Prostate gland (tissue), 2 donors: ENCODE measurements at places on chromosomes 7 and 10. TPM values are rescaled to one million over a fixed set of nuclear protein-coding genes. Genes with fewer than 3 reads are reported as not detected.

FAM237B gene
- total RNA-seq: not detected

DNA sequence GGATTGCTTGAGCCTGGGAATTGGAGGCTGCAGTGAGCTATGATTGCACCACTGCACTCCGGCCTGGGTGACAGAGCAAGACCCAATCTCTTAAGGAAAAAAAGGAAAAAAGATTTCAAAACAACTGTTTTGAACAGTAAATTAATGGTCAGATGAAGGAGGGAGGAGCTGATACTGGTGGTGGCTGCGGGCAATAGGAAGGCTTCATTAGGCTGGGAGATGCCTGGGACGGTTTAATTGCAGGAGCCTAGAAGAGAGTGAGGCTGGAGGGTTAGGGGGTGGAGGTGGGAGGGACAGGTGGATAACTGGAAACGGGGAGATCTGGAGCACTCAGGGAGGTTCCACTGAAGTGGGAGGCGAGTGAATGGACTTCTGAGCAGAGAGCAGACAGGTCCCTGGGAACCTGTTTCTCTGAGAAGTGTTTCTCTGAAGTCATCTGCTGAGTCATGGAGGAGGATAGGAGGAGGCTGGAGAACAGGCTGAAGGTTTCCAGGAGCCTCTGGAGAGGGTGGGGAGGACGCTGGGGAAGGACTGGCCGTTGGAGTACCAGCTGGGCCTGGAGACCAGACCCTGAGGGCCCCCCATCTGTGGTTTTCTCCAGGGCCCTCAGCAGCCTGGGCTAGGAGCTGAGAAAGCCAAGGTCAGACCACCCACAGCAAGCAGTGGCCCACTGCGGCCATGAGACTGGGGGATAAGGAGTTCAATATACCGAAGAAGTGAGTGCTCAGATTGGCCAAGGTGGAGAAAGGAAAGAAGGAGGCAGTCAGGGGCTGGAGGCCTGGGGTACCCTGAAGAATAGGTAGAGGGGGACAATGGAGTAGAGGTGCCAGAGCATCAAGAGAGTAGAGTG is 14.4 kb upstream of the YWHAG start:
- H3K27ac ChIP-seq: no peak overlapping the region
- no peaks in the 10 kb centered on the region for H3K4me1 ChIP-seq
- H3K4me3 ChIP-seq: no peak overlapping the region
- H3K27me3 ChIP-seq: no peaks in the 10 kb centered on the region
- no peak for DNase-seq
- no peaks in the 10 kb centered on the region for H3K36me3 ChIP-seq

FASTK gene
- total RNA-seq: 107 TPM

- H3K36me3 ChIP-seq: no peaks in the 10 kb centered on the region
- no peak overlapping the region for H3K4me3 ChIP-seq
- no peaks in the 10 kb centered on the region for H3K4me1 ChIP-seq
Measured at GRCh38 chr10:101901340-101901739, 57.7 kb upstream of the KCNIP2 start.

DNA sequence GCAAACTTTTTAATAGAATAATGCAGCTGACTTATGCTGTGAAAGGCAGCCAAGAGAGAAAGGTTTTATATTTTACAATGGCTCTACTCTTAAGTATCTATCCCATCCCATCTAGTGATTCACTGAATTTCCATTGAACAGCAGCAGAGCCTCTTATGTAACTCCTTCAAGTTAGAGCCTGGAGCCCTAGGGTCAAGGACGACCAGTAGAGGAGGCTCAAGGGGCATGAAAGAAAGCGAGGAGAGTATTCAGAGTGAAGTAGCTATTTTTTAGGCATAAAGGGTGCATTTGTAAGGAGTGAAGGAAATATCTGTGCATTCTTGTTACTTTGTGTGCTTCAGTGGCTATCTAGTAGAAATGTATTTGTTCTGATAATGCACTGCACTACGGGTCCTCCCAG is 180.2 kb upstream of the TPK1 start:
- H3K27ac ChIP-seq: no peak overlapping the region
- no peak for DNase-seq
- no peak overlapping the region for H3K4me3 ChIP-seq
- H3K4me1 ChIP-seq: no peaks in the 10 kb centered on the region

GRCh38 chr7:24419077-24419476 is 135.1 kb downstream of the NPY start:
- H3K27ac ChIP-seq: no peak overlapping the region
- H3K4me3 ChIP-seq: no peak overlapping the region
- H3K4me1 ChIP-seq: no peaks in the 10 kb centered on the region
- H3K36me3 ChIP-seq: no peaks in the 10 kb centered on the region
- DNase-seq: no peak

- H3K36me3 ChIP-seq: no peaks in the 10 kb centered on the region
- H3K27me3 ChIP-seq: no peaks in the 10 kb centered on the region
- H3K27ac ChIP-seq: no peak overlapping the region
- no peak for DNase-seq
- H3K4me1 ChIP-seq: no peaks in the 10 kb centered on the region
- no peak overlapping the region for H3K4me3 ChIP-seq
Measured at GRCh38 chr7:138388673-138389491, 71.2 kb upstream of the TRIM24 start.

- H3K36me3 ChIP-seq: no peaks in the 10 kb centered on the region
- no peak overlapping the region for H3K27ac ChIP-seq
- H3K27me3 ChIP-seq: no peaks in the 10 kb centered on the region
- DNase-seq: no peak
Measured at GRCh38 chr10:34089253-34089652, 725.8 kb downstream of the PARD3 start.

DNA sequence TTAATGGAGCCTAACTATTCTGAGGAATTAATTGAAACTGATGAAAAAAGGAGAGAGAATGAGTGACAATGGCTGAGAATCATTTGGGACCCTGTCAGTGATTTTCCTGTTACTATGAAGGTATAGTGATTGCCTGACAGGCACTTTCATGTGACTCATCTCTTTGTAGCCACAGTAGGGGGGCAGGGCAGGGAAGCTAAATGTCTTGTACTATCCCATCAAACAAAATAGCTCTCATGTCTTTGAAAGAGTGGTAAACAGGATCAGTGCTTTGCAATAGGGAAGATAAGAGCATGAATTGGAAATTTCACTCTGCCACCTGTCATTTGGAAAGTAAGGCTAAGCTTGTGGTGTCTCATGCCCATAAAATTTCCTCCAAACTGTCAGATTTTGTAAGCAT is 94.5 kb upstream of the GSDME start:
- H3K36me3 ChIP-seq: no peaks in the 10 kb centered on the region
- H3K4me3 ChIP-seq: no peak overlapping the region
- H3K4me1 ChIP-seq: no peaks in the 10 kb centered on the region
- DNase-seq: no peak
- H3K27me3 ChIP-seq: no peaks in the 10 kb centered on the region
- H3K27ac ChIP-seq: no peak overlapping the region

DNA sequence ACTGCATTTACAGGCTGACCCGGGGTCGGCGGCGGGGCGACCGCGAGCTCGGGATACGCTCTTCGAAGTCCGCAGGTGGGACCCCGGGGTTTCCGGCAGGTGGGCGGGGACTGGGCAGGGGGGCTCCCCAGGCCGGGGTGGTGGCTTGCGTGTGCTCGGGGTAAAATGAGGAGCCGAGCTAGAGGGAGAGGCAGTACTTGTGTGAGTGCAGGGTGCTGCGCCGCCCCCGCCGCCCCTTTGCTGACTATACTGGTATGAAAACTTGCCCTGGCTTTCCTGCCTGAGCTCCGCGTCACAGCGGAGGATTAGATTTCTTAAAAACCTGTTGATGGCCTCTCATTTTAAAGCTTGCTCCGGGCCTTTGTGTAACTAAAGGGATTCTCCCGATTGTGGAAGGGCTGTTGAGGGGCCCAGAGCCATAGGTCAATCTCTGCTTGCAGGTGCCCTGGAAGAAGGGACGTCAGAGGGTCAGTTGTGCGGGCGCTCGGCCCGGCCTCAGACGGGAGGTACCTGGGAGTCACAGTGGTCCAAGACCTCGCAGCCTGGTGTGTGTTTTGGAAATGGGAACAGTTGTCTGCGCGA is 488 bp downstream of the ARMC10 start:
- DNase-seq: peak; percentile 39
- H3K4me3 ChIP-seq: peak overlapping the region; percentile 84
- H3K27ac ChIP-seq: peak overlapping the region; percentile 91
- H3K4me1 ChIP-seq: peaks cover 5% of the 10 kb centered on the region

KLLN gene
- 0.55 TPM for total RNA-seq

- no peaks in the 10 kb centered on the region for H3K27me3 ChIP-seq
- H3K27ac ChIP-seq: no peak overlapping the region
- no peak for DNase-seq
- no peak overlapping the region for H3K4me3 ChIP-seq
- H3K4me1 ChIP-seq: no peaks in the 10 kb centered on the region
- H3K36me3 ChIP-seq: no peaks in the 10 kb centered on the region
Measured at GRCh38 chr7:79668292-79668691, 214.8 kb upstream of the MAGI2 start.

ABCB1 gene
- total RNA-seq: 10.2 TPM

DNA sequence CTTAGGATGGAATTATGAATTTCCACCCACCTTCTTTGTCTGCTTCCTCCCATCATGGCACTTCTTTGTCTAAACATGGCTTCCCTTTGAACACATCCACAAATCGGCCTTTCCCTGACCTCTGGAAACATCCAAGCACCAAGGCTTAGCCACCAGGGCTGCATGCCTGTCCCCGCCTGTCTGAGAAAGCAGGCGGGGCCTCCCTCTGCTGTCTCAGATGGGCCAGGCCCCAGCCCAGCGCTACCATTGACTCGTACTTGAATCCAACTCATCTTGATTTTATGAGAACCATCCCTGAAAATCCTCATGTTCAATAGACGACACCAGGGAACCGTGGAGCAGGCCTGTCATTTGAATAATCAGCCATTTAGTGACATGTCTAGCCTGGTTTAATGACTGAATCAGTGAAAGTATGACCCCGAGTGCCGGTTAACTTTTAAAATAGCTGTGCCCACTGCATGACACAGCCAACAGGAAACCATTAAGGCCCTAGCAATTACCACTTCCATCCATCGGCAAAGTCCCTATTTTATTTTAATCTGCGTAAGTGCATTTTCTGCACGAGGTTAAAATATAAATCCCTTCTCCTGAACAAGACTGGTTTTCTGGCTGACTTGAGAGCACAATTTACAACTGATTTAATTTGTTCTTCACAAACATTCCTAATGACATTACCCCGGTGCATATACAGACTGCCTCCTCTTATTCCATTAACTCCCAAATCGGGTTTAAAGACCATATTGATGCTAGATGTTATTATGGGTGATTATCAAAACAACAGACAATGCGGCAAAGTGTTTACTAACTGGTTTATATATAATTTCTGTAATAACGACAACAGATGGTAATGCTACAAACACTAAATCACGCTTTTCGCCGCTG is 194.7 kb downstream of the BUB3 start:
- no peak overlapping the region for H3K4me3 ChIP-seq
- no peak for DNase-seq
- H3K27ac ChIP-seq: no peak overlapping the region
- no peaks in the 10 kb centered on the region for H3K4me1 ChIP-seq

DNA sequence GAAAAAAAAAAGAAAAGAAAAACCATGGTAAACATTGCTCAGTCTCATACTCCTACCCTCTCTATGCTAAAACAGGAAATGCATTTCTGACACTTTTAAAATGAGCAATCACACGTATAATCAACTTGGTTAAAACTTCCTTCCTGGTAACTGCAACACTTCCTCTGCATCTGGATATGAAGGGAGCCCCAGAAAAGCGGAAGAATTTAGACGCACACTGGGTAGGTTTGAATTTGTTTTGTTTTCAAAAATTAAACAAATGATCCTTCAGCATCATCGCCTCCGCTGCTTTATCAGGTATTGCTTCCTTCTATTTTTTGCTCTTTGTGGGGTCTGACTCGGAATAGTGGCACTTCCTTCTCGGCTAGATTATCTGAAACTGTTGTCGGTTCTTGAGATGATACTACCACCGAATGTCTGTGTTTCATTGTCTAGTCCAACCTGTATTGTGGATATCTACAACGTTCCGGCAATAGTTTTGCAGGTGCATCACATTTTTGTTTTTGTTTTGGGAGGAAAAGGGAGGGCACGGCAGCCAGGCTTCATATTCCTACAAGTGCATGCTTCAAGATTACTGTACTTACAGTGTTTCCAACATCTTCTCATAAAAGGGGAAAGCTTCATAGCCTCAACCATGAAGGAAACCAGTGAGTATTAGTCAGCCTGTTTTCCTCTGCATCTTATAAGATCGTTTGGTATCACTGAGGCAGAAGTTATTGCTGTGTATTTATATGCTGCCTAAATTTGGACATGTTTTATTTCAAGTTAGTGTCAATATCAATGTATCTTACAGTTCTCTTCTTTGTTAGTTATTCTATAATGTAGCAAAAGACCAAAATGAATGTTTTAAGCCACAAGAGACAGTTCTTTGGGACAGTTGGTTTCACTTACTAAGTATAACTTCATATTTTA is at the start of gene PIK3CG:
TSS of gene PIK3CG (plus strand) at position 153 of the 912 bp plus-strand sequence. CDS start 2,280 bp downstream, outside the sequence.
- H3K4me3 ChIP-seq: no peak within 1 kb of the TSS
- DNase-seq: no peak
- no peaks in the 10 kb centered on the region for H3K27me3 ChIP-seq
- H3K36me3 ChIP-seq: no peaks in the 10 kb centered on the region
- no peak within 1 kb of the TSS for H3K27ac ChIP-seq

DNA sequence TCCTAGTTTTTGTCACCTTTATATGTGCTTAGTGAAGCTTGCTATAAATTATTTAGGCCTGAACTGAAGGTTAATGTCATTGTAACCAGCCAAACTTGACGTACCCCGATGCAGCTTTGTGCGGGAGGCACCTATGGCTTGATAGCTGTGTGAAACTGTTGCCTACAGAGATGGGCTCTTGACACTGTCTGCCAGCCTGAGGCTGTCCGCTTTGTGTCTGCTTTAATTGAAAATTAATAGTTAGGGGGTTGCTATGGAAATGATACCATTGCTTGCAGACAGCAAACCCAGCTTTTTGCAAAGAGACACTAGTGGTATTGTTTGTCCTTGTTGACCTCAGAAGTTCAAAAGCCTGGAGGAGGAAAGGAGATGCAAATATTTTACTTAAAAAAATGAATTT is 2.1 kb upstream of the FOXP2 start:
- H3K4me3 ChIP-seq: no peak overlapping the region
- H3K27me3 ChIP-seq: no peaks in the 10 kb centered on the region
- no peaks in the 10 kb centered on the region for H3K36me3 ChIP-seq

DNA sequence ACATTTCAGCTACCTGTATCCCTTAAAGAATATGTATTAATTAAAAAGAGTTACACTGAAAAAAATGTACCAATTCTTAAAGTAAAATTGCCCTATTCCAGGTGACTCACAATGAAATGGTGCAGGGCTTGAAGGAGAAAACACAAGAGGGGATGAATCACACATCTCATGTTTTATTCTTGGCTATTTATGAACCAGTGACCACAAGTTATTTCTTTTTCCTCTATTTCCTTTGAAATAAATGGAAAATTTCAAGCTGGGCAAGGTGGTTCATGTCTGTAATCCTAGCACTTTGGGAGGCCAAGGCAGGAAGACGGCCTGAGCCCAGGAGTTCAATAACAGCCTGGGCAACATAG is 106.8 kb downstream of the UBE2H start:
- H3K4me3 ChIP-seq: no peak overlapping the region
- H3K27ac ChIP-seq: no peak overlapping the region
- H3K4me1 ChIP-seq: no peaks in the 10 kb centered on the region
- no peaks in the 10 kb centered on the region for H3K36me3 ChIP-seq
- no peaks in the 10 kb centered on the region for H3K27me3 ChIP-seq

THSD7A gene
- 3.1 TPM for total RNA-seq

OR2A42 gene
- total RNA-seq: not detected

GRCh38 chr7:132584796-132585494 is 8.7 kb upstream of the PLXNA4 start:
- H3K4me3 ChIP-seq: no peak overlapping the region
- H3K36me3 ChIP-seq: no peaks in the 10 kb centered on the region
- H3K4me1 ChIP-seq: no peaks in the 10 kb centered on the region
- no peak for DNase-seq
